ENCODE measurements at places on chromosomes 13 and 19.
A peak's percentile ranks its signal among the peaks of the same experiment; 100 is the strongest.

- H3K36me3 ChIP-seq, result peaks cover 17% of the 10 kb centered on the region
- peak within 1 kb of the TSS; percentile 99 for H3K27ac ChIP-seq
- H3K4me1 ChIP-seq, result peaks cover 28% of the 10 kb centered on the region
These were observed at the start of the genes COPE and DDX49 for GRCh38 chr19:18919086-18919899. Gene COPE, minus strand, starts transcription at chr19:18919387. Its CDS starts 39 bp downstream, at chr19:18919348. Gene DDX49, plus strand, starts transcription at chr19:18919715. Its CDS starts 27 bp downstream, at chr19:18919742.

GRCh38 chr13:32001769-32002168 is 29.8 kb upstream of the FRY start:
- H3K27ac ChIP-seq, result no peak overlapping the region
- H3K27me3 ChIP-seq, result no peaks in the 10 kb centered on the region
- no peaks in the 10 kb centered on the region for H3K4me1 ChIP-seq
- H3K4me3 ChIP-seq, result no peak overlapping the region

DNA sequence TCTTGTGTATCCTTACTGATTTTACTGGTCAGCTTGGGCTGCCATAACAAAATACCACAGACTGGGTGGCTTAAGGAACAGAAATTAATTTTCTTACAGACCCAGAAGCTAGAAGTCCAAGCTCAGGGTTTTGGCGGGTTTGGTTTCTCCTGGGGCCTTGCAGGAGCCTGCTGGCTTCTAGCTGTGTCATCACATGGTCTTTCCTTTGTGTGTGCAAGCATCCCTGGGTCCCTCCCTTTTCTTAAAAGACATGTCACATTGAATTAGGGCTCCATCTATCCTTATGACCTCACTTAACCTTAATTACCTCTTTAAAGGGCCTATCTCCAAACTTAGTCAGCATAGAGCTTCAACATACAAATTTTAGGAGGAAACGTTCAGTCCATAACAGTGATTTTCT is 23.4 kb downstream of the UBAC2 start:
- DNase-seq, result no peak
- H3K4me3 ChIP-seq, result no peak overlapping the region
- no peak overlapping the region for H3K27ac ChIP-seq
- H3K4me1 ChIP-seq, result peaks cover 57% of the 10 kb centered on the region
- H3K27me3 ChIP-seq, result no peaks in the 10 kb centered on the region
- no peaks in the 10 kb centered on the region for H3K36me3 ChIP-seq

- DNase-seq, result no peak
- no peaks in the 10 kb centered on the region for H3K36me3 ChIP-seq
- no peak overlapping the region for H3K4me3 ChIP-seq
- no peaks in the 10 kb centered on the region for H3K4me1 ChIP-seq
- H3K27ac ChIP-seq, result no peak overlapping the region
These were observed 35.9 kb downstream of the COG3 start for GRCh38 chr13:45500492-45501174.

DNA sequence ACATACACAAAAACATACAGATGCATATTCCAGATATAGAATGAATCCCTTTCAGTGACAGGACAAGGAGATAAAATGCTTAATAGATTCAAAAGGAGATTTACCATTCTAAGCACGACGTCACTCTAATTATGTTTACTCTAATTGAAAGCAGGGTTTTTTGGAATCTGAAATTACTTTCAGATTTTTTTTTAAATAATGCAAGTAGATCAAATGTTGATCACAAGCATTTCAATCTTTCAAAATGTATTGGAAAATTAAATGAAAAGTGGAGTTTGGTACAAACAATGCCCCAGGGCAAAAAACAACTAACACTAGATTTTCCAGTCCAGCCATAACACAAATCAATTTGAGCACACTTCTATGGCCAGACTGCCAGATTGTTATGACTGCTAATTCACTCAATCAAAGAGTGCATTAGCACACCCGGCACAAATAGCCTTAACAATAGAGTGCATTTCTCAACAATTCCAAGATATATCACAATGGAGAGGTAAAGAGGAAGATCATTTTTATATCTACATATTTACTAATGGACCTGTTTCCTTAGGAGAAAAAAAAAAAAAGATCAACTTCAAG is 4.3 kb upstream of the DACH1 start:
- no peak overlapping the region for H3K4me3 ChIP-seq
- peaks cover 5% of the 10 kb centered on the region for H3K27me3 ChIP-seq
- no peaks in the 10 kb centered on the region for H3K36me3 ChIP-seq
- H3K4me1 ChIP-seq, result peaks cover 23% of the 10 kb centered on the region
- DNase-seq, result no peak
- H3K27ac ChIP-seq, result no peak overlapping the region

DNA sequence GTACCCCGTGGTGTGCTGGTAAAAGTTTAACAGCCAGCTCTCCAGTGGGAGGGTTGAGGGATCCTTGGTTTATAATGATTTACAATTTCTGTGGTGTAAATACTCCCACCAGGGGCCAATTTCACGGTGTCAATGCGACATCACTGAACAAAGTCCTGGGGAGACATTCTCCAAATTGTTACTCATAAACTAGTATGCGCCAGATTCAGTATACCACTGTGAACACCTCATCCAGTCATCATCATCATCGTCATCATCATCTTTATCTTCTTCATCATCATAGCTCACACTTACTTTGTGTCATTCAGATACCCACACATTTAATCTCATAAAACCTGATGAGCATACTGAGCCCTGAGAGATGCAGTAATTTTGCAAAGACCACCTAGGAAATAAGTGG is 17.2 kb upstream of the TNFSF14 start:
- no peak overlapping the region for H3K27ac ChIP-seq
- no peaks in the 10 kb centered on the region for H3K27me3 ChIP-seq
- H3K36me3 ChIP-seq, result no peaks in the 10 kb centered on the region
- H3K4me1 ChIP-seq, result no peaks in the 10 kb centered on the region
- no peak overlapping the region for H3K4me3 ChIP-seq

- H3K4me1 ChIP-seq, result no peaks in the 10 kb centered on the region
- H3K27me3 ChIP-seq, result no peaks in the 10 kb centered on the region
- H3K36me3 ChIP-seq, result no peaks in the 10 kb centered on the region
- no peak overlapping the region for H3K27ac ChIP-seq
These were observed 23.4 kb upstream of the SLITRK1 start for GRCh38 chr13:83905641-83906040.

DNA sequence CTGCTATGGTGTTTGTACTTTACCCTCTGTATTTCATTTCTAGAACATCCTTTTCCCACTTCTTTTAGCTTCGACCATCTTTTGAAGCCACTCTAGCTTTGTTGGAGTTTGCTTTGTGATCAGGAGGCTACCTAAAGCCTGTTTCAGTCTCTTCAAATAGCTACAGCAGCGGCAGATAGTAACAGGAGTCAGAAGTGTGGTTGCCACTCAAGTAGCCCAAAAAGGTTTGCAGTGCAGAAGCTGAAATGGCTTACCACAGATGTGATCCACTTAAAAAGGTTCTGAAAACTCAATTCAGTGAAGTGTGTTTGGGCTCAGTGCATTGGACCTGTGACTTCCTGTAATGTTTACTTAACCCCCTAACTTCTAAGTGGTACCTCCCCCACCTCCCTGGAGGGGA is 26.2 kb downstream of the WASF3 start:
- H3K4me3 ChIP-seq, result no peak overlapping the region
- no peaks in the 10 kb centered on the region for H3K27me3 ChIP-seq
- no peak for DNase-seq
- H3K27ac ChIP-seq, result no peak overlapping the region
- no peaks in the 10 kb centered on the region for H3K4me1 ChIP-seq
- no peaks in the 10 kb centered on the region for H3K36me3 ChIP-seq

- peak overlapping the region; percentile 66 for H3K27ac ChIP-seq
- peaks cover 25% of the 10 kb centered on the region for H3K4me1 ChIP-seq
- no peak for DNase-seq
- no peaks in the 10 kb centered on the region for H3K27me3 ChIP-seq
These were observed 56.7 kb downstream of the STARD13 start for GRCh38 chr13:33228648-33229445.

DNA sequence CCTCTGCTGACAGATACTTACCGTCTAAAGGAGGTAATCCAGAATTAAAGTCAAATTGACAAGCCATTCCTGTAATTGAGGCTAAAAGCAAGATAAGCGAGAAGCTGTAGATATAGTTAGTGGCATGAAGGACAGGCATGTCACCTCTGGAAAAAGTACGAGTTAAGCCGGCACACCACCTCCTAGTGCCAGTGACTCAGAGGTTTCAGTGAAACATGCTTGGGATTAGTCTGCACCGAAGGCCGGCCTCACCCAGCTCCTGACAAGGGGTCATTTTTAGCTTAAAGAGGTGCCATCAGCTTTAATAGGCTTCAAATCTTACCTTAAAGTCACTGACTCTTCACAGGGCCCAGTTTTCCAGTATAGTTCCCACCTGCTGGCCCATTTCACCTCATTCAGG is 838.0 kb downstream of the UQCRFS1 start:
- H3K27me3 ChIP-seq, result no peaks in the 10 kb centered on the region
- no peaks in the 10 kb centered on the region for H3K36me3 ChIP-seq
- no peaks in the 10 kb centered on the region for H3K4me1 ChIP-seq
- no peak for DNase-seq

GRCh38 chr19:42474743-42475142 is 32.0 kb upstream of the CXCL17 start:
- H3K27ac ChIP-seq, result no peak overlapping the region
- peaks cover 10% of the 10 kb centered on the region for H3K4me1 ChIP-seq
- no peaks in the 10 kb centered on the region for H3K36me3 ChIP-seq
- DNase-seq, result no peak

DNA sequence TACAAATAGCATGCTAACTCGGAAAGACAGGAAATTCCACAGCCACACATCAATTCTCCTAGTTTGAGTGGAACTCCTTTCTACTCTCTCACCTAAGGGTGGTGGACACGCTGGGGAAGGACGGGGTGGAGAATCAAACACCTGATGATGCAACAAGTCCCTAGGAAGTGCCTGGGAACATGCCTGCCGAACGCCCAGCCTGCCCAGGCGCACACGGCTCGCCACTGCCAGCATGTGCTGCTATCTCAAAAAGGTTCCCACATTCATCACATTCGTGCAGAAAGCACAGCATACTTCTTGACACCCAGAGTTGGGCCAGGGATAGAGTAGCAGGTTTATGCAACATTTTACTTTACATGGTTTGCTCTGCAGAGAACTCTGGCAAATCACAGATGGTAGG is 164.6 kb downstream of the ABCC4 start:
- no peaks in the 10 kb centered on the region for H3K4me1 ChIP-seq
- H3K27me3 ChIP-seq, result no peaks in the 10 kb centered on the region
- no peak overlapping the region for H3K27ac ChIP-seq
- no peak for DNase-seq
- H3K4me3 ChIP-seq, result no peak overlapping the region
- H3K36me3 ChIP-seq, result no peaks in the 10 kb centered on the region

DNA sequence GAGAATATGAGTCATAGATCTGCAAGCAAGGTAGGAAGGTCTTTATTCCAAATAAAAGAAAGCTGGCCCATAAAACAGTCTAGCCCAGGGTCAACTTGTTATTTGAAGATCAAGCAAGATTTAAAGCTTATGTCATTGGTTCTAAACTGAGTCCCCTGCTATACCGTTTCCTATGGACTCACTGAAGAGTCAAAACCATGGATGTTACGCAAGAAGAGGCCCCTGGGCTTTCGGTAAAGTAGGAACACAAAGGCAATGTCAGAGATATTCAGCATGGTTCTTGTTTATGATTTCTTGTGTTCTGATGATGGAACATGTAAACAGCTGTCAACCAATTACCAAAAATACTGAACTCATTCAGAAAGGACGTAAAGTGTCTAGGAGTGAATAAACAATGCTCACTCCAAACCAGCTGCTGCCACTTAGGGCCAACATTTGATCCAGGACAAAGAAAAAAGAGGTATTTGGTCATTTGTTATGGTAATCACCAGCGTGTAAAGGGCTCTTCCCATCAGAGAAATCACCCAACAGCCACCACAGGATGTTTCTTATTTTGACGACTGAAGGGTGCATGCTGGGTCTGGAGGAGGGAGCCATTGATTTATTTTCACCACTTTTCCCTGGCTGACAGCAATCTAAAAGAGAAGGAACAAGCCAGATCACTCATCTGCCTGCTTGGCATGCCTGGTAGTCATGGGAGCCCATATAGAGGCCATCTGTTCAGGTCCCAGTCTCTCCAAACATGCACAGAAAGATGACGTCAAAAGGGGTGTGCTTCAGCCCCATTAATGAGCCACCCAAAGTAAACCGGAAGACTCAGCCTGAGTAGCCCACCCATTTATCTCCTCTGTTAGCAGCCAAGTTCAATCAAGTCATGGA is 68.3 kb downstream of the FGF14 start:
- H3K4me3 ChIP-seq, result no peak overlapping the region
- DNase-seq, result no peak
- H3K4me1 ChIP-seq, result no peaks in the 10 kb centered on the region
- H3K36me3 ChIP-seq, result no peaks in the 10 kb centered on the region
- H3K27me3 ChIP-seq, result no peaks in the 10 kb centered on the region

DNA sequence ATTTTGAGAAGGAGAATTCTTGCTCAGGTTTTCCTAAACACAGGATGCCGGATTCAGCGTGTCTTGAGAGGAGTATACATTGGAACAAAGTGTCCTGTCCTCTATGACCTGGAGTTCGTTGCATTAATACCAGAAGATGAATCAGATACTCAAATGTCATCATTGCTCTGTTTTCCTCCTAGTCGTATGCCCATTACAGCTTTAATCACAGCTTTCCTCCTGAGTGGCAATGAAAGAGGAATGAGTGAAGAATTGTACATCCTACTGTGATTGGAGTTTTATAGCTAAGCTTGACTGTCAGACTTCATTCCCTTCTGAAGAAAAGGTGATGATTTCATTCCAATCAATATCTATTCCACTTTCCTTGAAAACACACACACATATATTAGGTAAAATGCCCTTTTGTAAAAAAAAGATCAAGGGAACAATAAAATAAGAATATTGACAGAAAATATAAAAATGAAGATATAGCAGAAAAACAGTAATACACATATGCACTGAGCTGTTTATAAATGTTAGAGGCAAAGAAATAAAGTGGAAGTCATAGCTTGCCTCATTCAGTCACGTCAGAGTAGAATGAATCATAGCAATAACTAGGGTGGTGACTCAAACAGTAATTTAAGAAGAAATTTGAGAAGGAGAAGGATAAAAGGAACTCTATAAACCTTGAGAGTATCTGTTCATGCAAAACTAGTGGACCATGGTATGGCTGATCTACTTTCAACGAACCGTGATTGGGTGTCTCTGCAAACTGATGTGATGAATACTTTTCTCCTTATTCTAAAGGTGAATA is 501.5 kb downstream of the SUCLA2 start:
- no peaks in the 10 kb centered on the region for H3K36me3 ChIP-seq
- no peak overlapping the region for H3K4me3 ChIP-seq
- H3K27ac ChIP-seq, result no peak overlapping the region
- DNase-seq, result no peak
- no peaks in the 10 kb centered on the region for H3K4me1 ChIP-seq

- DNase-seq, result no peak
- H3K27ac ChIP-seq, result no peak overlapping the region
- no peaks in the 10 kb centered on the region for H3K4me1 ChIP-seq
- H3K36me3 ChIP-seq, result no peaks in the 10 kb centered on the region
These were observed 303.5 kb downstream of the TBC1D4 start for GRCh38 chr13:75178436-75178835.

GRCh38 chr13:74174810-74175209 is 40.6 kb upstream of the KLF12 start:
- H3K36me3 ChIP-seq, result no peaks in the 10 kb centered on the region
- H3K27me3 ChIP-seq, result no peaks in the 10 kb centered on the region
- H3K27ac ChIP-seq, result no peak overlapping the region
- H3K4me1 ChIP-seq, result no peaks in the 10 kb centered on the region
